Hematopoietic multipotent progenitor cell treated with erythropoietin and hydrocortisone succinate and interleukin-3 and kit ligand, for 17 days (in vitro differentiated cells): ENCODE measurements at places on chromosomes 3 and 15.

DNA sequence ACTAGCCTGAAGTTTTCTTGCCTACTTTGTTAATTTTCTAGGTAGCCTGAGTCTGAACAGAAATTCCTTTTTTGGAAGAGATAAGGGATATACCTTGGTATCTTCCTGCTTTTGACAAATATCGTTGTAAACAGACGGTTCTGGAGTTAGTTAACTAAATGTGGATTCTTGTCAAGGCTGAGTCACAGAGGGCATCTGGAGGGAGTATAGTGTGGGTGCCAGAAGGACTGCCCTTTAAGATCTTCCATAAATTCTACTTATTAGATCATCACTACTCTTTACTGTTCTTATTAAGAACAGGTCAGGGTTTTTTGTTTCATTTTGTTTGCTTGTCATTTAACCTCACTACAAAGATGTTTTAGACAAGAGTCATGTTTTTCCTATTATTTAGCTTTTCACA lies 125.3 kb upstream of the SKOR1 start:
- DNase-seq, result no peak

DNA sequence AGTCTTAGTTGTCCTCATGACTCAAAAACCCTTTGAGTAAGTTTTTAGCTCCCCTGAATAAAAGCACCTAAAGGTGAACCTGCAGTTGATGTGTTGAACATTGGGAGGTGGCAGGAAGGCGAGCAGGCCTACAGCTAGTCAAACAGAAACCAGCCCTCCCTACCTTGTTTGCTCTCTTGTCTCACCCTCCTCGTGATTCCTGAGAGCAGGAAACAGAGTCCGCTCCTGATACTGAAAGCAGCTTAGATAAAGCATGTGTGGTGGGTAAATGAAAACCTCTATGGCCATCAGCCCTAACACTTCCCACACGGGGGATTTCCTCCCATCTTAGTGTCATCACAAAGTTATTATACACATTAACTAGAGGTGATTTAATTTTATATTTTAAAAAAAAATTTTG lies 21.8 kb upstream of the CLDN18 start:
- DNase-seq, result no peak

DNA sequence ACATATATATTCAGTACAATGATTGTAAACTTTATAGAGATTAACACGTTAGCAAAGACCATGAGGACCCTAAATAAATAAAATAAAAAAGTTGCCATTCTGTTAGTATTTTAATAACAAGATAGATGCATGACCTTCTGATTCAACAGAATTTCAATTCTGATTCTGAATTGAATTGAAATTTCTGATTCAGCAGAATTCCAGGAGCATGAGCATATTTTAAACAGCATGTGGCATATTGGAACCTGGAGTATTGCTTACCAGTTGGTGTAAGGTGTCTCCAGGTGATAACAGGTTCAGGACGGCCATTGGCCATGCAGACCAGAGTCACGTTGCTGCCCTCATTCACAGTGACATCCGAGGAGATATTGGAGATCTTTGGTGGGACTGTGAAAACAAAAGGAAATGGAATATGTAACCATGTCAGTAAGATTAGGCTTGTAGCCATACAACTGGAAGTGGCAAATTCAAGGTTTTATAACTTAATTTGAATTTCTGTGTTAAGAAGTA lies 396.0 kb downstream of the GAP43 start:
- DNase-seq, result no peak

GRCh38 chr3:62159709-62160092 lies 213.6 kb downstream of the FEZF2 start:
- DNase-seq, result no peak

DNA sequence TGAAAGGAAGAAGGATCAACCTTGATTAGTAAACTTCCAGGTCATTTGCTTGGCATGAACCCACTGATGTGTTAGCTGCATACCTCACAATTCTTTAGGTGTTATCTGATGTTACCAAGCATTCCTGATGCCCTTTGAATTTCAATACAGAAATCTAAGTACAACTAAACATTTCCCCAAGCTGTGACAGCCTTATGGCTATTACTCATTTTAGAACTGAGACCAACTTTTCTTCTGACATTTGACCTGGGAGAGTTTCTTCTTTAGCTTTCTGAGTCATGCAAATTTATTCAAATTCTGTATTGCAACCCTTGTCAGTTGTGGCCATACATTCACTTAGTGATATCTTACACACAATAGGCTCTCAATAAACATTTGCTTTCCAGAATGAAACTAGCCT lies 124.3 kb downstream of the TIGIT start:
- no peak for DNase-seq

GRCh38 chr15:36371509-36371908 lies 207.9 kb upstream of the CDIN1 start:
- no peak for DNase-seq

DNA sequence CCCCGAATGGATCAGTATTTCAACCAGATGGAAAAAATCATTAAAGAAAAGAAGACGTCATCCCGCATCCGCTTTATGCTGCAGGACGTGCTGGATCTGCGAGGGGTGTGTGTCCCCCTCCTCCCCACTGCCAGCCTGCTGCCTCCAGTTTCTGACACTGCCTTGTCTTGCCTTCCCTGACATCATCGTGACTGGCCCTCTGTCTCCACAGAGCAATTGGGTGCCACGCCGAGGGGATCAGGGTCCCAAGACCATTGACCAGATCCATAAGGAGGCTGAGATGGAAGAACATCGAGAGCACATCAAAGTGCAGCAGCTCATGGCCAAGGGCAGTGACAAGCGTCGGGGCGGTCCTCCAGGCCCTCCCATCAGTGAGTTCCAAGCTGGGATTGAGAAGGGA lies 10.9 kb downstream of the EIF4G1 start:
- DNase-seq, result no peak

DNA sequence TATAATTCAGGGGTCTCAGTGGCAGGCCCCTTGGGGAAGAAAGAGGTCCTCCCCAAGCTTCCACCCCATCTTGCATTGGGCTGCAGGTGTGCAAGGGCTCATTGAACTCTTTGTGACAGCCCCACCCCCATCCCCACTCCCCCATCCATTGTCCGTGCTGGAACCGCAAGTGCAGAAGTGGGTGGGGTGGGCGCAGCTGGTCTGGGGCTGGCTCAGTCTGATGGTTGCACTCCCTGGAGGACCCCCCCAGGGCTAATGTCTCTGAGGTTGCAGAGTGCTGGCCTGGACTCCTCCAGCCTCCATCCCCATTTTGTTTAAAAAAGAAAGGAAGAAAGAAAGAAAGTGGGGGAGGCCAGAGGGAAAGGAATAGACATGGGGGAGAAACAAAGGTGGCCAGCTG lies 42.3 kb upstream of the ARL8B start:
- DNase-seq, result no peak

GRCh38 chr3:27632431-27633223 lies 89.5 kb downstream of the EOMES start:
- no peak for DNase-seq

- no peak for DNase-seq
These were observed 200.1 kb upstream of the PROK2 start for GRCh38 chr3:71984843-71985613.

GRCh38 chr15:48282216-48282615 lies 49.0 kb upstream of the DUT start:
- no peak for DNase-seq

DNA sequence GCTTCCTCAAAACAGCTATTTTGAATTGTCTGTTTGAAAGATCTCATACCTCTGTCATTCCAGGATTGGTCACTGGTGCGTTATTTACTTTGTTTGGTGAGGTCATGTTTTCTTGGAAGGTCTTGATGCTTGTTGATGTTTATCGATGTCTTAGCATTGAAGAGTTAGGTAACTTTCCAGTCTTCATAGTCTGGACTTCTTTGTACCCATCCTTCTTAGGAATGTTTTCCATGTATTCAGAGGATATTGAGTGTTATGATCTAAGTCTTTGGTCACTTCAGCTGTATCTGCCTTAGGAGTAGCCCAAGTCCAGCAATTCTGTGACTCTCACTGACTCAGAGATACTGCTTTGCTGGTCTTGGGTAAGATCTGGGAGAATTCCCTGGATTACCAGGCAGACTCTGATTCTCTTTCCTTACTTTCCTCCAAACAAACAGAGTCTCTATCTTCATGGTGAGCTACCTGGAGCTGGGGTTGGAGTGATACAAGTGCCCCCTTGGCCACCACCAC lies 398.6 kb downstream of the ZIC4 start:
- no peak for DNase-seq

GRCh38 chr3:48708481-48708889 lies 8.5 kb downstream of the IP6K2 start:
- DNase-seq, result no peak

GRCh38 chr3:185308126-185308754 lies 54.4 kb upstream of the EHHADH start:
- peak; percentile 62 for DNase-seq

GRCh38 chr3:168002786-168003368 lies 92.8 kb downstream of the GOLIM4 start:
- no peak for DNase-seq

GRCh38 chr3:23490459-23490858 lies 287.3 kb downstream of the UBE2E2 start:
- no peak for DNase-seq

- no peak for DNase-seq
These were observed 329.0 kb upstream of the SEMA6D start for GRCh38 chr15:47388299-47388698.

GRCh38 chr3:125443923-125444322 lies 68.8 kb upstream of the ZNF148 start:
- no peak for DNase-seq

- no peak for DNase-seq
These were observed 6.3 kb downstream of the TBL1XR1 start for GRCh38 chr3:177190756-177191681.

DNA sequence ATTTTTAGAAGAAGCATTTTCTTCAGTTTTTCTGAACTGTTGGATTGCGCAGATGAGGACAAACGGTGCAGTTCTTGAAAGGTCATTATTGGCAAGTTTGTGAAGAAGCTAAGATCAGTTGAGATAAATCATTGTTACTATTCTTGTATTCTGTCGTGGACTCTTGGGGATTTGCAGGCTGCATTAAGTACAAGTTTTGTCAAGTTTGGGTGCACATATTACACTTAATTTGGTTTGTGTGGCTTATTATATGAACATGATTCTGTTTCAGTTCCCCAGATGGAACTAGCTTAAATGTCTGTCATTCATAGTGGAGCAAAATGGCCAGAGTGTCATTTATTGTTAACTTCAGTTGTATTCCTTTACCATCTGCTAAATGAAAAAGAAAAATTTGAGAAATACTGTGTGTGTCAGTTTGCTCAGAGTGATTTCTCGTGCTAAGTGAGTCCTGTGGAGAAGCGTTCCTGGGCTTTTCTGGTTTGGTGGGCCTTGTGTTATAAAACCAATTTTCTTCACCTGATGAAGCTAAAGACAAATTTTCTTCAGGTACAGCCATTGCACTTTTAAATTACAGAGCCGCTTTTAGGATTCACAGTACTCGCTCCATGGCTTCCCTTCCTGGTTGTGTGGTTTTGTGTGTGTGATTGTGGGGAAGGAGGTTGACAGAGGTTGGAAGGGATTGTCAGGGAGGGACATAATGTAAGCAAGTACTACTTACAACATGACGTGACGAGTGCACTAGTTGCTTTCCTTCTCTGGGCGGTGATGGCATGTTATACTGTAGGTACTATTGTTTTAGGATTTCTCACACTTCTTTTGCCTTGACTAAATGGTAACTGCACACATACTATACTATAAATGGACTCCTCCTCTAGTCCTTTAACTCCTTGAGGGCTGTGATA lies 1.7 kb downstream of the AKAP13 start:
- DNase-seq, result no peak

DNA sequence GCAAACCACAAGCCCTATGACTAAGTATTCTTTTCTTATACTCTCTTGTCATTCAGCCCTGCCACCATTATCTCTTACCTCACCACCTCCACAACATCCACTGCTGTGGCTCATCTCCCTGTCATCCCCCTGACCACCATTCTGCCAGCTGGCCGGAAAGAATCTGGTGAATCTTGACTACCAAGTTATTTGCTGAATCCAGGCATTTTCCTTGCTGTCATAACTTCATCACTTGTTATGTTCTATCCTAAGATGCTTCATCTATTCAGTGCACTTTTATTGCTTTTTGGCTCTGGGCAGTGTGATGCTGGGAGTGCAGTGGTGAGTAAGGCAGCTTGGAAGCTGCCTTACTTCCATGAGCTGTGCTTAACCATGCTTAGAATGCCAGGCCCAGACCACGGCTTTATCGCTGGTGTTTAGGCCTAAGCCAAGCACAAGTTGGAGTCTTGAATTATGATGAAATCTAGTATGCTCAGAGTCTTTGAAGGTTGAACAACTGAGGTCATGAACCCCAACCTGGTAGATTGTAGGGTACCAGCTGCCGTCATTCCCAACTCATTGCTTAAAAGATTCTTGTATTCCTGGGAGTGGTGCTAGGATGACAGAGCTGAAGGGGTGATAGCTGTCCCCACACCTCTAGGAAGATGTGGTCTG lies 27.0 kb upstream of the APH1B start:
- DNase-seq, result no peak

DNA sequence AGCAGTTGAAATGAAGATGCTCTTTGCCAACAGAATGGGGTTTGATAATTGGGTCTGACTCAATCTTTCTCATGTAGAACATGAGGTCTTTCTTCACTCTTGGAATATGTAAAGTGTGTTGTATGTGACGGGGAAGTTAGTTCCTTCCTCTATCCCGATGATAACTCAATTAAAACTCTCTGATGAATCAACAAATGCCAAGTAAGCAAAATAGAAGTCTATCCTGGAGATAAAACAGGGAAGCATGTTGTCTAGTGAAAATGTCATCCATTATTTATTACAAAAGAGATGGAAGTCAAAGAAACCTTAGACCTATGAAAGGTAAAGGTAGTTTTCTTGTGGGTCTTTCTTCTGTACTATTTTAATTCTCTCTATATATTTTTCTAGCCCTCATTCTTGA lies 274.2 kb upstream of the ARRDC4 start:
- no peak for DNase-seq

DNA sequence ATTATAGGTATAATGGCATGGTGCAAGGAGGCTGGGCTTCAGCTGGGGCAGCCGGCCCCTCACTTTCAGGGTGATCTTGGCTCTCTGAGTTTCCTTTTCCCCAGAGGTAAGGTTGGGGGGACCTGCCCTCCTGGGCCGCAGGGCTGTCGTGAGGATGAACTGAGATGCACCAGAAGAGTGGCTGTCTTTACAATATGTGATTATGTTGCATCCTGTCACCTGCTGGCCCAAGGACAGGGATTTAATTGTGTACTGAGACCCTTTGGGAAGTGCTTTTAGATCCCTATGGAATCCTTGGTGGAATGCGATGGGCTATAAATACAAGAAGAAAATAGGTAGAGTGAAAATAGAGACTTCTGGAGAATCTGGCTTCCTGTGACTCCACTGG lies 22.1 kb downstream of the ANAPC13 start:
- no peak for DNase-seq
